Esophagus squamous epithelium (tissue), 5 donors: ENCODE measurements at places on chromosomes 2 and 18.

DNA sequence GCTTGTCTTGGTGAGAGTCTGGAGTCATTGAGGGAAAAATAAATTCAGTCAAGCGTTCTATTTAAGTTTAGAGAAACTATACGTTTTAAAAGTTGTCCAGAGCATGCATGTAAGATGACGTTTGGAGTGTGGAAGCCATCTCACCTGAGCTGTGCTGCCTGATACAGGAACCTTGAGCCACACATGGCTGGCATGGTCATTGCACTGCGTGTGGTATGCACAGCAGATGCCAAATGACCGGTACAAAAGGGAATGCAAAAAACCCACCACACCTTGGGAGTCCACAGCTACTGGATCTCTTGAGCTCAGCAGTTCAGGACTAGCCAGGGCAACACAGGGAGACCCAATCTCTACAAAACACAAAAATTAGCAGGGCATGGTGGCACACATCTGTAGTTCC is 4.3 kb downstream of the MZT2B start:
- no peak for DNase-seq

DNA sequence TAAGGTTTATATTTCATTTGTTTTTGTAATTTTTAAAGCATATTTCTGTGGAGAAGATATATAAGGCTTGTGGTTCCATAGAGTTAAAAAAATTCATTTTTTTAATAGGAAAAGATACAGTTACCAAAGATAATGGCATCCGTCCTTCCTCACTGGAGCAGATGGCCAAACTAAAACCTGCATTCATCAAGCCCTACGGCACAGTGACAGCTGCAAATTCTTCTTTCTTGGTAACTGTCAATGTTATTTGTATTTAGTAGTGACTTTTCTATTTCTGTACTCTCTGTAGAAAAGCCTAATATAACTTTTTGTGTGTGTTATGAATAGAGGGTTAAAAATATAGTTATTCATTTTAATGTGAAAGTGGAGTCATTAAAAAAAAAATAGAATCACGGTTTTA is 35.1 kb downstream of the HADHB start:
- no peak for DNase-seq

GRCh38 chr2:130251535-130251872 is 53.3 kb upstream of the TUBA3E start:
- DNase-seq = no peak

- DNase-seq = no peak
Measured at GRCh38 chr18:6737833-6738232, 8.3 kb downstream of the ARHGAP28 start.

GRCh38 chr2:58834404-58834803 is 593.3 kb upstream of the FANCL start:
- no peak for DNase-seq

GRCh38 chr2:200479692-200480265 is 30.1 kb downstream of the KCTD18 start:
- no peak for DNase-seq

- DNase-seq = no peak
Measured at GRCh38 chr2:127618551-127619202, 27.3 kb upstream of the GPR17 start.
